ENCODE measurements at places on chromosomes 5 and 9.

DNA sequence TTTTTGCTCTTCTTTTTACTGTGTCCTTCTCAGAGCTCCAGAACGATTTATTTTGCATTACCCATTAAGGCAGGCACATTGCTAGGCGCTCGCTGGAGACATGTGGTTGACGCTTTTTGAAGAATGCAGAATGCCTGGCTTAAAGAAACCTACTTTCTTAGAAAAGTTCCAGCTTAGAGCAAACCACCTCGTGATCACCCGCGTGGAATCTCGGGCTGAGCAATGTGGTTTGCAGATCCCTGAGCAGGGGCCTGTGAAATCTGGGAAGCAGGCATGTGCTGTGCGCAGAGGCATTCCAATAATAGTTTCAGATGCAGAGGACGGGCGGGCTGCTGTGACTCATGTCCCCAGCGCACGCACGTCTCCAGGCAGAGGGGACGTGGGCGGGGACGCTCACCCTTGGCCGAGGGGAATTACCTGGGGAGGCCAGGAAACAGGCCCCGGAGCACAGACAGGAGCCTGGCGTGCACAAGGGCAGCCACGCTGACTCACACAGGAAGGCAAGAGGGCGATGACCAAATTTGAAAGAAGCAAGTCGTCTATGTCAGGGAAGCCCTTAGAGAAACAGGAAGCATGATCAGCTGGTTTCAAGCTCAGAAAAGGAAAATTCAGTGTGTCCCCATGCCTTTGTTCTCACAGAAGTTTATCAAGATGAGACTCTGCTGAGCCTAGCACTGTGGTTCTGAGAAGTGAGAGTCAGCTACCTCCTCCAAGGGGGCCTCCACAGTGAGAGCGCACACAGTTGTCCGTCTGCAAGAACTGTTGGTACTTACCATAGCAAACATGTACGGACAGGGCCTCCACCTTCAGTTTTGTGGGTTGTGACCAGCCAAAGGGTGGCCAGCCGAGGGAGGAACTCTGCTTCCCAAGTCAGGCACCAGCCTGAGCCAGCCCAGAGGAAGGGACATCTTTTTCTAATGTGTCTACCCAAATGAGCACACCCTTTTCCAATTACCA lies 218.6 kb downstream of the PIK3R1 start:
- peak; percentile 73 for DNase-seq

DNA sequence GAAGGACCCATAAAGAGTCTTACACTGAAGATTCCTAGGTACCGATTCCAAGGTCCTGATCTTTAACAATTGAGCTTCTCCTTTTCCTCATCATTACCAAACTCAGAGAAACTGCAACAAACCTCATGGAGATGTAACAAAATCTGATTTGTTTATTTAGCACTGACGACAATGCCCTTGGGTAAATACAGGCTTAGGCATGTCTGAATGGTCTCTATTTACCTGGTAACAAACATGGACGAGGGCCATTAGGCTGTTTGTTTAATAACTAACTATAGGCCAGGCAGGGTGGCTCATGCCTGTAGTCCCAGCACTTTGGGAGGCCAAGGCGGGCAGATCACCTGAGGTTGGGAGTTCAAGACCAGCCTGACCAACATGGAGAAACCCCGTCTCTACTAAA lies 333.3 kb downstream of the AGTPBP1 start:
- no peak for DNase-seq

DNA sequence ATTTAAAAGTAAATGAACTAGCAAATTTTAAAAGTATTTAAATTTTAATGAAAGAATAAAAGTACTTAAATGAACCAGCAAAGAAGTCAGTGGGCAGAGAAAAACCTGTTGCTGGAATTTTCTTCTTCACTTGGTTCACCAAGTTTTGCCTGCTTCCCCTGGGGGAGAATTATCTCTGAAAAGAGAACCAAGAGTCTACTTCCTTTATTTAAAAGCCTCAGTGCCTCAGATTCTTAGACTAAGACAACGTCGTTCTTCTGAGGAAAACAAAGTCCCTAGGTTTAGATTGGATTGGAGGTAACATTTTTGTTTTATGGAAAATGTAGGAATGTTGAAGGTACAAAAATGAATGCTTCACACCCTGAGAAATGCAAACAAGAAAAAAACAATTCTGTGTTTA lies 7.4 kb upstream of the KLF4 start:
- DNase-seq: no peak

DNA sequence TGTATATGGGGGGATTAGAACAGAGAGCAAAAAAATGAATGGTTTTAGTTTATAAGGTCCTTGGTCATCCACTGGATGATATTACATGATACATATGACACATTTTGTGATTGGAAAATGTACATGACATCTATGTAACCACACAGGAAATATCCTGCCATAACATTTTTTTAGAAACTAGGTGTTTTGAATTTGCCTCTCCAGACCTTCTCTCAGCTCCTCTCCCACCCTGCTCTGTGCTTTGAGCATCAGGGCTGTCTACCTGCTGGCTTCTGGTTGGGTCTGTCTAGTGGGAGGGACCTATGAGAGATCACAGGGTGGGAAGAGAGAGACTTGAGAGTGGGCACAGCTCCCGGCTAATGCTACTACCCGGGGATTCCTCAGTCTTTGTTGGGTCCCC lies 24.4 kb downstream of the AKNA start:
- DNase-seq: no peak

GRCh38 chr5:126963822-126964375 lies 66.5 kb downstream of the MARCHF3 start:
- DNase-seq: no peak

GRCh38 chr5:69050214-69050613 lies 43.6 kb upstream of the SLC30A5 start:
- DNase-seq: no peak

GRCh38 chr5:135382981-135383380 lies 16.1 kb downstream of the MACROH2A1 start:
- DNase-seq: no peak

GRCh38 chr5:126525630-126526245 lies 69.3 kb downstream of the ALDH7A1 start:
- DNase-seq: no peak

DNA sequence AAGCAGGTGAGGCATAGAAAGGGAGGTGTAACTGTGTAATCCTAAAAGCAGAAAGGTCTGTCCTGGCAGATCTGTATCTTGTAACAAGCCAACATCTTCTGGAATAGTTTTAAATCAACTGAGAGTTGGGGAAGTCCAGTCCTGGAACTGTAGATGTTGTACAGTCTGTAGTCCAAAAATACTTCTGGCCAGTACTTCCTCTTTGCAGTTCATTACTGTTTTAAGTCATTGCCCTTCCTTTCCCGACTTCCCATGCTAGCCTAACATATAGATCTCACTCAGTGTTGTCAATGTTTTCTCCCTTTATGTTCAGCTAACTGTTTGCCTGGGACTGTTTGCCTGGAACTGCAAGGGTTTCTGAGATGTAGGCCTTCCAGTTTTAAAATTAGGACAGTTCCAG lies 168.5 kb upstream of the ISL1 start:
- no peak for DNase-seq

- no peak for DNase-seq
Measured at GRCh38 chr5:79853676-79854418, 137.2 kb downstream of the MTX3 start.

GRCh38 chr9:71683598-71684235 lies 84.6 kb downstream of the CEMIP2 start:
- no peak for DNase-seq

- DNase-seq: no peak
Measured at GRCh38 chr9:78097541-78097940, 65.9 kb upstream of the GNAQ start.

DNA sequence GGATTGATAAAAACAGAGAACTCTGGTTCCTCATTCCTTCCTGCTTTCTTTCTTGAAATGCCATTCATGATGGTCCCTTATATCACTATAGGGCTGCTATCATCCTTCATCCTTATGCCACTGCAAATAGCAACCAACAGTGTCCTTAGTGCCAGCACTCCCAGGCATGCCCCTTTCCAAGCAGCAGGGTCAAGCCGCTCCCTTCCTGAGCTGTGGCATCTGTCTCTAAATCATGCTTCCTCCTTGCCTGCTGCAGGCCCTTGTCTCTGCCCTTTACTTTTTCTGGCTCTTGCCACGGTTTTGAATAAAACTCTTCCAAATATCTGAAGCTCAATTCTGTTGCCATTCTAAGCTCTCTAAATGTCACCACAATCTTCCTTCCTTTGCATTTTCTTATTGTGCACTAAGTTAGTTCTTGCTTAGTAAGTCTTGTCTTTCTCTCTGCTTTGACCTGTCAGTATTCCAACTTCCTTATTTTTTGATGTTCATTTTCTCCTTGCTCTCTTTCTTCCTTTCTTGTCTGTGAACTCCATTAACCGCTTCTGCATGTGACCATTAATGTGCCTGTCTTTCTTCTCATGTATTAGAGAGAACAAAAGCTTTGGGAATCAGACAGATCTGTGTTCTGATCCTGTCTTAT lies 19.9 kb downstream of the TLR4 start:
- no peak for DNase-seq

DNA sequence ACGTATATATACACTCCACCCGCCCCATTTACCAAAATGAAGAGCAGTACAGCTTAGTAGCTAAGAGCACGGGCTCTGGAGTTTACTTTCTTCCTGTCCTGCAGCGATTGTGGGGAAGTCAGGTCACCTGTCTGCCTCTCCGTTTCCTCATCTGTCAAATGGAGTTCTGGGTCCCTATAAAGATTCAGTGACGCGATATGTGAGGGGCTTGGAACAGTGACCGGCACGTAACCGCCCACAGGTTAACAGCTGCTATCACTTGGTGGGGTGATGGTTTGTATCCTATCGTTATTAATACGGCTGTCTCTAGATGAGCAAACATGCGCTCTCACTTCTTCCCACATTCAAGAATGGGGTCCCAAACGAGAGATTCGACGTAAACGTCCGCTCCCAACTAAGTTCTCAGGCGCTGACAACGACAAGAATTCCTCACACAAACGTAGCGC lies 426 bp downstream of the FAM114A2 start:
- DNase-seq: no peak

DNA sequence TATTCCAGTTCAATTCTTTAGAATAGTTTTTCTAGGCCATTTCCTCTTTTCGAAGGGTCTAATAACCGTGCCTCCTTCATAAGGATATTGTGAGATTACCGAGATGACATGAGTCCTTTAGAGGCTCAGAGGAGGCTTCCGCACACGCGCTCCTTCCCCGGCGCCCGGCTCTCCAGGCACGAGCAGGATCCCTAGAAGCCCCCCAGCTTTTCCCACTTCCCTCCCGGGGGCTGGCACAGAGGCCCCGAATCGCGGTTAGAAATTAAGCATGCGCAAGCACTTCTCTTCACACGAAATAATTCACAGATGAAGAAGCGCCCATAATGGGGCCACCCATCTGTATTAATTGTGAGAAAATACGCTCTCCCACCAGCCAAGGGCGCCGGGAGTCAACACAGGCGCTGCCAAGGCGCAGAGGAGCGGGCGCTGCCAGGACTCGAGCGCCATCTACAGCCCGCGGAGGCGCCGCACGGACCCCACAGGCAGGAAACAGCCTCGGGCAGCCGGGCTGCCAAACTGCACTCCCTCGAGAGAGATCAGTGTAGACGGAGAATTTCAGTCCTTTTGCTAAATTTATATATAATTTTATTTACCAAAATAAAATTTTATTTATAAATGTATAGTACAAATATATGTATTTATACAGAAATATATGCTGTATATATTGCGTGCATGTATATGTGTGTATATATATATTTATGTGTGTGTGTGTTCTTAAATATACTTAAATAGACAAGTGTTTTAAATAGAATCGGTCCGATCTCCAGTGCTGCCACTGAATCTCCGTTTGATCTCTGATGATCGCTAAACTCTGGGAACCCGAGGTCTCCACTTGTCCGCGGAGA lies 258.1 kb upstream of the NFIL3 start:
- peak; percentile 33 for DNase-seq

DNA sequence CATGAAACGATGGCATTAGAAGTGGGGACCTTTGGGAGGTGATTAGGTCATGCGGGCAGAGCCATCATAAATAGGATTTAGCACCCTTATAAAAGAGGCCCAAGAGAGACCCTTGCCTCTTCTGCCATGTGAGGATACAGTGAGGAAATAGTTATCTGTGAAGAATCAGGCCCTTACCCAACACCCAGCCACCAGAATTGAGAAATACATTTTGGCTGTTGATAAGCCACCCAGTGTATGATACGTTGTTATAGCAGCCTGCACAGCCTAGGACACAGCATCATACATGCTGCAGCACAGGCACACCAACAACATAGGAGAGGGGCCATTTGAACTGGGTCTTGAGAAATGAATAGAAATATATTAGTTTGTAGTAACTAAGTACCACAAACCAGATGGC lies 8.0 kb upstream of the MAMDC2 start:
- no peak for DNase-seq

DNA sequence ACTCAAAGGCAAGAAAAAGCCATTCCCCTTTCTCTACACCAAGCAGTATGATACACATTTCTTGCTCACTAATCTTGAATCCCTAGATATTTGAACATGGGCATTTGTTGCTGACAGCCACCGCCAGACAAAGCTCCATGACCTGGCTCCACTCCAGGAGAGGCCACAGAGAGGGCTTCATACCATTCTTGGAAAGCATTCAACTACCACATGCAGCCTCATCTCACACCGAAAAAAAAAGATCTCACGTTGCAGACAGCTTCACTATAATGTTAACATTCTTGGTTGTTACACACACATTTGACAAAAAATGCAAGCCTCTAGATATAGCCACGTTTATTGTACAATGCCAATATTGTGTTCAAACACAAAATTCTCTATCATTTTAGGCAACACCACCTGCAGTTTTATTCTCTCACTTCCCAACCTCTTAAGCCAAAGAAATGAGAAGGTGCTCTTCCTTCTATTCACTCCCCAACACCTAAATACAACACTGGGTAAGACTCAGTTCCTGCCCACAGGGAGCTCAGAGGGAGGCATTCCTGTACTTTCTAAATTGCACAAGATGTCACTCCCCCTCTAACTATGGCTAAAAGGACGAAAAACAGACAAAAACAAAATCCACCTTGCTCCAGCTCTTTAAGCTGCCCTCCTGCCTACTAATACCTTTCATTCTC lies 222.4 kb downstream of the TSSK1B start:
- no peak for DNase-seq

- DNase-seq: no peak
Measured at GRCh38 chr9:92636627-92637026, 33.3 kb downstream of the IPPK start.

GRCh38 chr5:88394536-88395175 lies 126.0 kb upstream of the TMEM161B start:
- no peak for DNase-seq

- DNase-seq: no peak
Measured at GRCh38 chr5:8870349-8870958, 675.4 kb downstream of the SEMA5A start.

- DNase-seq: no peak
Measured at GRCh38 chr5:14851999-14852526, 19.5 kb downstream of the ANKH start.

DNA sequence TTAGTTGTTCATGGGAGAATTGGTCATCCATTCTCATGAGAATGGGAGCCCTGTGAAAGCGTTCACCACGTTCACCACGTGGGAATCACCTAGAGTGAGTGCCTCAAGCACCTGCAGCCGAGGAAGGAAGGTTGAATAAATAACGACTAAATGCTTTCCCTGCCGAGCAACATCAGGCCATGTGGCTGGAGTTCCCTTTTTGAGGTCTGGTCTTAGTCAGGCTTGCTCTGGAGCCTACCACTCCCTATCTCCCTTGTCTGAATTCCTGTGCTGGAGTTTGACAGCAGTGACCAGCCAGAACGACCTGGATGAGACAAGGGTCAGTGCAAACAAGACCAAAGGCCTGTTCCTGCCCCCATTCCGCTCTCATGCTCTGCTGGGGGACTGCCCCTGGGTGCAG lies 28.5 kb downstream of the KCNMB1 start:
- no peak for DNase-seq

- DNase-seq: no peak
Measured at GRCh38 chr9:106019702-106020101, 325.4 kb downstream of the TMEM38B start.

GRCh38 chr9:90499761-90500160 lies 142.9 kb downstream of the DIRAS2 start:
- DNase-seq: no peak

Data from activated naive CD4-positive, alpha-beta T cell (primary cell).